ENCODE measurements at places on chromosomes 1 and 21.

GRCh38 chr1:182191381-182192115 lies 130.0 kb upstream of the ZNF648 start:
- DNase-seq = no peak

DNA sequence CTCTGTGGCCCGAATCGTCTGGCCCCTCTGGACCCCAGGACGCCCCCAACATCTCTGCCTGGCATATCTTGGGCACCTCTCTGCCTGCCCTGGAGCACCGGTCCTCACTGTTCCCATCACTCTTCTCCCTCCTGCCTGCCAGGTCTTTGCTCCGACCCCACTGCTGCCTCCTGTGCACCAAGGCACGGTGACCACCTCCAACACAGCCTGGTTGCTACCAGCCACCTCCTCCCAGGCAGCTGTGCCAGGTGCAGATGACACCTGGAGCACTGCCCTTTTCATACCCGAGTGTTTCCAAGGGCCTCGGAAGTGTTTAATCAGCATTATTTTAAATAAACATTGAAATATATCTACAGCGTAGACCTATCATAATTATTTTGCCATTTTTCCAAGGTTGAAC lies 31.3 kb downstream of the PKNOX1 start:
- no peak for DNase-seq

DNA sequence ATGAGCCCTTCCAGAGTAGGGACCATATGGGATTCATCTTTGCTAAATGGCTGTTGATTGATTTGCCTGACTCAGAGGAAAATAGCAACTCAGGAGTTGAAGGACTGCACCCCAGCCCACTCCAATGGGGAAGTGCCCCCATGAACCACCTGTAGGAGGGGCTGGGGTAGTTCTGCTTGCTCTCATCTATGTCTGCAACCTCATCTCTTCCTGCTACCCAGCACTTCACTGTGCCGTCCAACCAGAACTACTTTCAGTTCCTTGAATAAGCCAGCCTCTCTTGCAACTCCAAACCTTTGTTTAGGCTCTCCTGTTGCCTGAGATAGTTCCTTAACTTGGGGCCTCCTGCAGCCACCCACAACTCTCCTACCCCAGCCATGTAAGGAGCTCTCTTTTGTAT lies 26.6 kb downstream of the BEND5 start:
- DNase-seq = peak; percentile 12

- DNase-seq = peak; percentile 92
Observed at GRCh38 chr21:43812139-43812821, 22.9 kb downstream of the RRP1 start.

- DNase-seq = peak; percentile 64
Observed at GRCh38 chr1:22075718-22076117, 23.2 kb downstream of the CDC42 start.

All from CD14-positive monocyte (primary cell).